ENCODE measurements at places on chromosomes 5 and 9.

- DNase-seq, result peak; percentile 32
Observed at GRCh38 chr5:112921026-112921832, 798 bp downstream of the REEP5 start.

GRCh38 chr9:108903420-108904103 is 30.4 kb downstream of the ELP1 start:
- no peak for DNase-seq

DNA sequence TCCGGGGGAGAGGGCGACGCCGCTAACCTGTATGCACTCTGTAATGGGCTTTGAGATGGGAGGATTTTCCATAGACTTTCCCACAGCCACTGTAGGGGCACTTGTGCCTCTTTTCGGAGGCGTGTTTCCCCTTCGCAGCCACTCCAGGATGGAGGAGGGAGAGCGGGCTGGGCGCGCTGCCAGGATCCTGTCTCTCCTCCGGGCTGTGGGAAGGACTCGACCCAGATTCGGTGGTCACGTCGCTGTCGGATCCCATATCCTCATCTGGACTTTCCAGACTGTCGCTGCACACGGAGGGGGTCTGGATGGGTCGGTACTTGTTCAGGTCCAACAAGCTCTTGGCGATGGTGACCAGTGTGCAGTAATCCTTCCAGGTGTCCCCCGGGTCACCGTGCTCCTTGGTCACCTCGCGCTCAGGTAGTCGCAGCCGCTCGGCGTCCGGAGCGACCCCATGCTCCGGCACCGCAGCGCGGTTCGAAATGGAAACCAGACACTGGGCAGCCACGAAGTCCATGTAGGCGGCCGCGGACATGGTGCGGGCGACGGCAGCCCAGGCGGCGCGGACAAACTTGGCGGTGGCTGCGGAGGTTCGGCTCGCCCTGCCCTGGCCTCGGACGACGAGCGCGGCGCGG is 1.5 kb downstream of the KLF9 start:
- DNase-seq, result peak; percentile 47

GRCh38 chr5:1877103-1878049 is 5.3 kb downstream of the IRX4 start:
- DNase-seq, result no peak

DNA sequence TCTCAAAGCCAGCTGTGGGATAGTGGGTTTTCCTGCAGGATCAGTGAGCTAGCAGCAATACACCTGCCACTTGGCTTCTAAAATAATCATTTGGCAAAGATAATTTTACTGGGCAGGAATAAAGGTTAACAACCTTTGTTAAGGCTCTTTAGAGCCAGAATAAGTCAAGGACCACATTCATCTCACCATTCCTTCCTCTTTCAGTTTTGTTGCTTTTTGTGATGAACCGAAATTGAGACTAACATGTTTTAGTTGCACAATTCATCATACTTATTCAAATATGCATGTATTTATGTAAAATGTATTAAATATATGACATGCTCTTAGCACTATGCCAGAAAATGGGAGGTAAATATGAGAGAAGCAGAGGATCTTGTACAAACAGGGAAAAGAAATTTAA is 824.4 kb upstream of the TYRP1 start:
- DNase-seq, result no peak

DNA sequence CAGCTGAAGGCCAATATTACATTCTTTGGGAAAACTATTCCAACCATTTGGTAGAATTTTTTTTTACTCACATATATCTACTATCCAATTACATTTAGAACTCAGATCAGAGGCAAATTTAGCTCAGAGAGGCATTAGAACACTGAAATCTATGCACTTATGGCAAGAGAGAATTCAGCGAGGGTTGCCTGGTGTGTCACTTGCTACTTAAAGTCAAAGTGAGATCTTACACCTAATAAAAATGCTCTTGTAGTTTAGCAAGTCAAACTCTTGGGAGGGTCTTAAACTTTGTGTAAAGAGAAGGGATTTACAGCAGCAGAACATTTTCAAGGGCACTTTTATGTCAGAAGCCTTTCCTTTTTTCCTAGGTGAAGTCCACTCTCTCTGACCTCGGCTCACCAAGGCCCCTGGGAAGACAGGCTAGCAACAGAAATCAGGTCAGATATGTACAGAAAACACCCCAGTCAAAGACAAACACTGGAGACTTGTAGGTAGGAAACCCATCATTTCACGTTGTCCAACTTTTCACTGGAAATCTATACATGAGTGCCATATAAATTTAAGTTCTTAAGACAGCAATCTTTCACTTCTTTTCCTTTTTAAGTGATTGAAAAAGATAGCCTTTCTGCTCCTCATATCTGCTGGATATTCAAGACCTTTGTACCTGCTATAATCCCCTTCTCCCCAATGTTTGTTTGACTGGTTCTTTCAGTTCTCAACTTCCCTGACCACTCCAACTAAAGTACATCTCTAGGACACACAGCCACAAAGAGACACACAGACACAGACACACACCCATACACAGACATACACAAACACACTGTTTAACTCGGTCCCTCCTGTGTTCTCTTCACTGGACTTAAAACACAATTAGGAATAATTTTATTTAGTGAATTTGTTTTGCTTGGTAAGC is 635.8 kb downstream of the PDE4D start:
- no peak for DNase-seq

- DNase-seq, result no peak
Observed at GRCh38 chr5:90293931-90294330, 115.6 kb downstream of the CETN3 start.
